ENCODE measurements at places on chromosomes 5 and 9.

GRCh38 chr9:84439250-84439649, 98.7 kb upstream of the SLC28A3 start:
- no peak for DNase-seq

GRCh38 chr5:139126711-139127111, 71.5 kb downstream of the SIL1 start:
- DNase-seq, result no peak

- no peak for DNase-seq
These were observed 194.4 kb upstream of the PTGER4 start for GRCh38 chr5:40485021-40485998.

DNA sequence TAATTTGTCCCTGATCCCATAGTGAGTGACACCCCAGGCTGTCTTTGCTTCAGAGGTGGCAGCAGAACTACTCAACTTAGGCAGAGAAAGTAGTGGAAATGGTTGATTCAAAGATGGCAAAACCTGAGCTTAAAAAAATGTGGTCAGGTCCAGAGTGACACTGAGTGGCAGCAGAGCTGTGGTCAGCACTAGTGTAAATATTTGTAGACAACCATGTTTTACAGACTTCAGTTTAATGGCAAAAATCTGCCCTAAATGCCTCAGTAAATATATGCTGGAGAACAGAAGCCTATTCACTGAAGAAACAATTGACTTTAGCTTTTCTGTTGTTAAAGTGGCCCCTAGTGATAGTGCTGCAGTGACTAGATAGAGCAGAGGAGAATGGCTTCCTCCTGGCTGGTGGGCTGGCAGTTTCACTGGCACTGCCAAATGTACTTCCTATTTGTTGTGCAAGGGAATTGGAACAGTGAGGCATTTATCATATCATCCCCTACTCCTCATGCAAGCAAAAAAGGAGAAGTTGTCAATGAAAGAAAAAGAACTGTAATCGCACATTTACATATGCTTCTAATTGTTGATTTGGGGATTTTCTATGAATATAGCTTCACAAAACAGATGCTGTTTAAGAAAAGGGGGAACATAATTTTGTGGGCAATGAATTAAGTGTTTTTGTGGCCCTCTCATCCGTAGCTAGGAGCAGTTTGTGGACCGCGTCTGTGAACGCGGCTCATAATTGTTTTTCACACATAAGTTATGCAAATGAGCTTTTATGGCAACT, 12.0 kb downstream of the PBX3 start:
- DNase-seq, result no peak

DNA sequence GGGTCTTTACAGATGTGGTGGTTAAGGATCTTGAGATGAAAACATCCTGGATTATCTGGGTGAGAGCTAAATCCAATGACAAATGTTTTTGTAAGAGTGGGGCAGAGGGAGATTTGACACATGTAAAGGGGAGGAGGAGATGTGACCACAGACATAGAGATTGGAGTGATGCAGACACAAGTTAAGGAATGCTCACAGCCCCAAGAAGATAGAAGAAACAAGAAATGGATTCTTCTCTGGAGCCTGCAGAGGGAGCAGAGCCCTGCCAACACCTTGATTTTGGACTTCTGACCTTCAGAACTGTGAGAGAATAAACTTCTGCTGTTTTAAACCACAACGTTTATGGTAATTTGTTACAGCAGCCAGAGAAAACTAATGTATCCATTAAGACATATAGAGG, 21.7 kb downstream of the ITGA2 start:
- DNase-seq, result no peak

DNA sequence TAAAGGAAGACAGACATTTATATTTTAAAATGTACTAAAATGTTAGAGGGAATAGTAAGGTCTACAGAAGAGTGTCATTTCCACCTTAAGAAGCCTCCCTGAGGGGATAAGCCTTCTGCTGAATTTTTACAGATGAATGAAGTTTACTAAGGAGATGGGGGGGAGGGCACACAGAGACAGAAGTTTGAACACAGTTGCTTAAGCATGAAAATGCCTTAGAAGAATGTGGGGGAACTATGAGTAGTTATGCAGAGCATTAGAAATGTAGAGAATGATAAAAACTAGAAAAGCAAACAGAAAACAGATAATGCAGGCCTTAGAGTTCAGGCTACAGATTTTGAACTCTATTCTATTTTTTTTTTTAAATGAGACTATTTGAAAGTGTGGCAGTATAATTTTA, 232.2 kb upstream of the VLDLR start:
- DNase-seq, result no peak

DNA sequence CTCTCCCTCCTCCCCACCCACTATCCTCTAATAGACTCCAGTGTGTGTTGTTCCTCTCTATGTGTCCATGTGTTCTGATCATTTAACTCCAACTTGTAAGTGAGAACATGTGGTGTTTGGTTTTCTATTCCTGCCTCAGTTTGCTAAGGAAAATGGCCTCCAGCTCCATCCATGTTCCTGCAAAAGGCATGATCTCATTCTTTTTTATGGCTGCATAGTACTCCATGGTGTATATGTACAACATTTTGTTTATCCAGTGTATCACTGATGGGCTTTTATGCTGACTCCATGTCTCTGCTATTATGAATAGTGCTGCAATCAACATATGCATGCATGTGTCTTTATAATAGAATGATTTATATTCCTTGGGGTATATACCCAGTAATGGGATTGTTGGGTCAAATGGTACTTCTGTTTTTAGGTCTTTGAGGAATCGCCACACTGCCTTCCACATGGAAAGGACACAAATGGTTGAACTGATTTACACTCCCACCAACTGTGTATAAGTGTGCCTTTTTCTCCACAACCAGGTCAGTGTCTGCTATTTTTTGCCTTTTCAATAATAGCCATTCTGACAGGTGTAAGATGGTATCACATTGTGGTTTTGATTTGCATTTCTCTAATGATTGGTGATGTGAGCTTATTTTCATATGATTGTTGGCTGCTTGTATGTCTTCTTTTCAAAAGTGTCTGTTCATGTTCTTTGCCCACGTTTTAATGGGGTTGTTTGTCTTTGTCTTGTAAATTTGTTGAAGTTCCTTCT, 96.5 kb upstream of the DAB2 start:
- no peak for DNase-seq

DNA sequence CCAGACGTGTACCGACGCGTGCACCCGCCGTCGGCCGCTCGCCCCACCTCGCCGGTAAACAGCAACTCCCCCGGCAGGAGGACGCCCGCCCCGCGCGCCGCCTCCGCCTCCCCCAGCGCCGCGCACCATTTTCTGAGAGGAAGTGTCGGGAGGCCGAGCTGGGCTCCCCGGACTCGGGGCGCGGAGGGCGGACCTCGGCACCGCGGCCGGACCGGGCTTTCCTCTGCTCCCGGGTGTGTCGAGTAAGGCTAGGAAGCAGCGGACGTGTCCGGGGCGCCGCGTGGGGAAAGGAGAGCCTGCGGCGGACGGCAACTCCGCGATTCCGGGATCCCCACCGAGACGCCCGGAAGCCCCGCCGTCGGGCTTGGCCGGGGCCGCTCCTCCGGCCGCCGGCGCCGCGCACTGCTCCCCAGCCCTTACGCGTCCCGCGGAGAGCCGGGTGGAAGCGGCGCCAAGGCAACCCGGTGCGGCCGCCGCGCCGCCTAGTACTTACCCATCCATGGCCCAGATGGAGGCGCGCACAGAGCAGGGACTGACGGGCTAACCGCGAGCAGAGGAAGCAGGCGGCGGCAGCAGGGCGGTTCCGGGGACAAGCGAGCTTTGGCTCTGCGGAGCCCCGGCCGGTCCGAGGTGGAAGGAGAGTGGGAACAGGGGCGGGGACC, at the start of gene PTBP3:
Gene PTBP3, minus strand, starts transcription at position 643 of the 662 bp plus-strand sequence. CDS start 35,754 bp downstream, outside the sequence.
- DNase-seq, result no peak

DNA sequence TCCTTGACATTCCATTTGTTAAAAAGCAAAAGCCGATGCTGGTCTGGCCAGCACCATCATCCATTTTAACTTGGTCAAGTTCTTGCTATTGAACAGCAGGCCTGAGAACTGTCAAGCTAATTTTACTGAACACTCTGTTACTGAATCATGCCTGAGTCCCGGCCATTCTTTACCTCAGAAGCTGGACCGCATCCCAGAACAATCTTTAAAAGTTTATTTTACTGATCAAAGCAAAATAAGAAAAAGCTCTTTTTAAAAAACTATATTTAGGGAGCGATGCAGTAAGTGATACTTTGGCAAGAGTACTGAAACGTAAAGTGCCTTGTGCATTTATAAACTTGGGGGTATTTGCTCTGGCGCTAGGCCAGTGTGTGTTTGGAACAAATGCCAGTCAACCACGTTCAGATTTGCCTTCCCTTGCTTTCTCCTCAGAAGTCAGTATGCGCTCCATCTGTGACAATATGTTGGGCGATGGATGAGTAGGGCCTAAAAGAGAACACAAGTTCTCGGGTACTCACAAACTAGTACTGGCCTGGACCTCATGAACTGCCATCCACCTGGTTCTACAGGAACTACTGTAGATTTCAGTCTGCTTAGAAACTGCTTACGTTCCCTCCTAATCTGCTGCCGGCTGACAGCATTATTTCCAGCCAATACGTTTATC, 161.9 kb downstream of the MAPKAP1 start:
- DNase-seq, result peak; percentile 44

DNA sequence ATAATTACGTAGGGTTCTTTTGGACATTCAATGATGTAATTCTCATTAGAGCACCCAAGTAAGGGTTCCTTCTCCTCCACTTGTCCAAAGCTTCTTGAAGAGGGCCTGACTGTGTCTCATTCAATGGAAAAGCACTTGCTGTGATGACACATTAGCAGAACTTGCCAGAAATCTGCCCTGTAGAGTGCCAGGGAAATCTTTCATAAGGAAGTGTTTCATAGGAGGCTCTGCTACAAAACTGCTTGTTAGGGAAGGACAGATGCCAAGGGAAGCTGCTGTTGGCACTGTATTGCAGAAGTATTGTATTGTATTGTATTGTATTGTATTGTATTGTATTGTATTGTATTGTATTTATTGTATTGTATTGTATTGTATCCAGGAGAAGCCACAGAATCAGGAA, 45.5 kb upstream of the MPDZ start:
- no peak for DNase-seq

Measured in BJ (cell line).